ENCODE measurements at places on chromosomes 11 and 22. TPM values are rescaled to one million over a fixed set of nuclear protein-coding genes. Genes with fewer than 3 reads are reported as not detected.

GRCh38 chr11:27904358-27905055, 203.4 kb downstream of the KIF18A start:
- H3K27ac ChIP-seq = no peak overlapping the region
- no peaks in the 10 kb centered on the region for H3K27me3 ChIP-seq
- no peak overlapping the region for H3K4me3 ChIP-seq
- H3K36me3 ChIP-seq = no peaks in the 10 kb centered on the region

Gene CCDC89
- not detected for total RNA-seq

DNA sequence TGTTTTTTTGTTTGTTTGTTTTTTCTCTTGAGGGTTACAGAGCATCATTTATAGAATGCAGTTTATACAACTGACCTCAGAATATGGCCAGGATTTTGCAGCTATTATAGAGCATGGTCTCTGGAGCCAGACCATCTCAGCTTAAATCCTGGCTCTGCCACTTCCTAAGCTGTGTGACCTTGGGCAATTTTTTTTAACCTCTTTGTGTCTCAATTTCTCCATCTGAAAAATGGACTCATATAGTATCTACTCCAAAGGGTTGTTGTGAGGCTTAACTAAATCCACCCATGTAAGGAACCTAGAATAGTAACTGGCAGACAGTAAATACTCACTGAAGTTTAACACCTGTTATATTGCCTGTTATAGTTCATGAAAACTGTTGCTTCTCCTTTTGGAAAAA, 8.3 kb upstream of the DGAT2 start:
- H3K27me3 ChIP-seq = no peaks in the 10 kb centered on the region
- no peak overlapping the region for H3K27ac ChIP-seq
- no peaks in the 10 kb centered on the region for H3K36me3 ChIP-seq
- no peaks in the 10 kb centered on the region for H3K4me1 ChIP-seq
- no peak for DNase-seq
- H3K4me3 ChIP-seq = no peak overlapping the region

Gene POTEH
- total RNA-seq = not detected

DNA sequence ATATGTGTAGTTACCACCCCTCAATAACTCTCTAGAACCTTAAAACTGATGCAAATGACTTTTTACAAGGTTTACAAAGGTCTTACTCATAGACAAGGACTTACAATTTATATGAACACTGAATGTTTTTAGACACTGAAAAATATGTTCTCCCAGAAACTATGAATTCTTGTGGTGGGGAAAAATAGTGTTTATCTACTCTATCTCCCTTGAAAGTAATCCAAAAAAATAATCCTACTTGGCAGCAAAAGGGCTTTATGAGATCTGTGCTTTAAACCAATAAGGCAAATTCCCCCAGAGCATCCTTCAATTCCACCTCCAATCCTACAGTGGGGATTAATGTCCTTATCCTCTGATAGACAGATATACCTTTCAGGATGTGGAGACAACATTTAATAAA, 1984.1 kb upstream of the RAG2 start:
- DNase-seq = no peak
- H3K4me3 ChIP-seq = no peak overlapping the region
- no peaks in the 10 kb centered on the region for H3K4me1 ChIP-seq
- no peaks in the 10 kb centered on the region for H3K27me3 ChIP-seq

Gene GVQW3
- total RNA-seq = 9.1 TPM

Gene TECTA
- total RNA-seq = 0.75 TPM

- no peak overlapping the region for H3K27ac ChIP-seq
- no peaks in the 10 kb centered on the region for H3K27me3 ChIP-seq
- H3K4me1 ChIP-seq = no peaks in the 10 kb centered on the region
- DNase-seq = no peak
- no peak overlapping the region for H3K4me3 ChIP-seq
These were observed 27.5 kb upstream of the PLAAT3 start for GRCh38 chr11:63641727-63642126.

GRCh38 chr11:14424096-14424495, 65.1 kb upstream of the RRAS2 start:
- H3K27ac ChIP-seq = no peak overlapping the region
- H3K36me3 ChIP-seq = no peaks in the 10 kb centered on the region
- no peak for DNase-seq
- H3K27me3 ChIP-seq = no peaks in the 10 kb centered on the region
- no peaks in the 10 kb centered on the region for H3K4me1 ChIP-seq

- H3K27me3 ChIP-seq = no peaks in the 10 kb centered on the region
- no peaks in the 10 kb centered on the region for H3K36me3 ChIP-seq
- no peak overlapping the region for H3K27ac ChIP-seq
- no peak overlapping the region for H3K4me3 ChIP-seq
- DNase-seq = no peak
These were observed 40.2 kb upstream of the EED start for GRCh38 chr11:86204356-86204755.
